Hypothalamus (tissue), 51 donors: ENCODE measurements at places on chromosomes 6 and 20.

GRCh38 chr6:127996925-127997324 lies 96.1 kb upstream of the THEMIS start:
- no peak for DNase-seq

- no peak for DNase-seq
Measured at GRCh38 chr20:8390037-8390433, 258.0 kb downstream of the PLCB1 start.

DNA sequence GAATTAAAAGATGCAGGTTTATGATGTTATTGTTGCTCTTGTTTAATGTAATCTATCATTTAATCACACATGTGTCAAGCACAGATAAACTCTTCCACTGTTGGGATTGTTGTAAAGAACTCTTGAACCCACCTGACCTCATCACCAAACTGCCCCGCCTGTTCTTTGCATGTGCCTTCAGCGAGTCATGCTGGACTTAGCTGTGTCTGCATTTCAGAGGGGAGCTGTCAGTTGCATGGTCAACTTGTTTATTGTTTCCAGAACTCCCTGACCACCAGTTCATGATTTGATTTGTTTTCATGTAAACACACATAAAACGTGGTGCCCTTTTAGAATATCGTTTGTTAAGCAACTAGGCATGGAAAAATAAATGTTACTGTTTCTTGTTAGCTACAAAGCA lies 93.6 kb downstream of the KHDC1L start:
- no peak for DNase-seq

GRCh38 chr6:142605922-142606485 lies 304.2 kb downstream of the ADGRG6 start:
- DNase-seq = no peak

- DNase-seq = no peak
Measured at GRCh38 chr6:5904532-5904931, 102.2 kb downstream of the NRN1 start.

DNA sequence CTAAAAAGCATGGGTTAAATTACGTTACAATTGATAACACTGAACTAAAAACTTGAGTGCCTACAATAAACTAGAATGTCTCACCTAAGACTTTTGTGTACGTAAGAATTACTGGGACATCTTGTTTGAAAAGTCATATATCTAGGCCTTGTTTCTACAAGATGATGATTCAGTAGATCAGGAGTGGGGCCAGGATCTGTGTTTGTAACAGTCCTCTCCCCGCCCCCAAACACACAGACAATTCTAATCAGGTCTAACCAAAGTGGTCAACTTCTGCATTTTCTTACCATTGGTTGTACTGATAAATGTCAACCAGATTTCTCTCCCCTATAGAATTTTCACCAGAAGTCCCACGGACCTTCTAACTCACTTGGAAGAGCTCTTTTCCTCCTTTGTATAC lies 56.9 kb downstream of the RAMACL start:
- no peak for DNase-seq

DNA sequence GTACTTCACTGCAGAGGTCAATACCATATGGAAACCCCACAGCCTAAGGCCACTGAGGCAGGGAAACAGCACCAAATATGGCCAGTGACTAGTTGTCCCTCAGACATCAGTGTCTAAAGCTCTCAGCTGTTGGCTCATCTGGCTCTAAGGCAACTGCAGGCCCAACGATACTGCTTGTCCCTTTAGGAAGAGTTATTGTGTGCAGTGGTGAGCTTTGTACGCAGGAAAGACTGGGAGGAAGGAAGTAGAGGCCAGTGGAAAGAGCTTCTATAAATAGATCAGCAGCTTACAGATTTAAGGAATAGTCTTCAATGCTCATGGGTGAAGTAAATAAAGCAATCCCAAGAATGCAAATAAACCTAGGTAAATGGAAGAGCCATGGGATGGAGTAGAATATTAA lies 29.3 kb downstream of the DNAAF9 start:
- no peak for DNase-seq

DNA sequence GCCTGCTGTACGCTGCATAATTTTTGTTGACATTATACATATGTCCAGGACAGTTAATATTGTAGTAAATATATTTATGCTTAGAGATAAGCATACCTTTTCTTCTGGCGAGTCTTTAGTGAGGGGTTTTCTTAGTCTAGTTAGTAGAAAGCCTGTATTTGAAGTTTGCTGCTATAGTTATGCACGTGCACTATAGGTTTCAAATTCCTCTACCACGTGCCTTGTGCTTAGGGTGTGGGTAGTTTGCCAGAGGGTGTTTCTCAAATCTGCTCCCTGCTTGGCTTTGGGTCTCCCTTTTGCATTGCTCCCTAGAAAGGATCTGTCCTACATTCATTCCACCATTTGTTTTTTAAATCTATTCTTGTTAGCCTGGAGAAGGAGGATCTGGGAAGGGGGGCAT lies 181.4 kb upstream of the UFL1 start:
- no peak for DNase-seq

- no peak for DNase-seq
Measured at GRCh38 chr20:14523090-14523489, 185.7 kb upstream of the FLRT3 start.
